Right ventricle myocardium superior (tissue), 1 donor: ENCODE measurements at places on chromosomes 16 and 17. TPM values are rescaled to one million over a fixed set of nuclear protein-coding genes. Genes with fewer than 3 reads are reported as not detected.

GRCh38 chr16:27430923-27431484, 29.0 kb downstream of the IL21R start:
- DNase-seq: no peak

DNA sequence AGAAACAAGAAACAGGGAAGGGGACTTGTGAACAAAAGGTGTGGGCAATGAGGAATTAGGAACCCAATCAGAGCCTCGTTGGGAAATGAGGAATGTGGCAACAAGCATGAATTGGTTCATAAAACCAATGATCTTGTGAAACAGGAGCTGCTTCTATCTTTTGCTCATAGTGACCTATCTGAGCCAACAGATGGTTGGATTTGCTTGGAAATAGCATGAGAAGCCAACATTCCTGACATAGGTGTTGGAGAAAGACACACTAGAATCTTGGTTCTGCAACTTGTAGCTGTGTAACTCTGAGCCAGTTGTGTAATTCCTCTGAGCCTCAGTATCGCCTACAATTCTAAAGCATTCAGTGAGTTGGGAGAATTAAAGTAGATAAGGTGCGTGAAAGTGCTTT, 251.9 kb upstream of the AXIN2 start:
- no peak for DNase-seq

DNA sequence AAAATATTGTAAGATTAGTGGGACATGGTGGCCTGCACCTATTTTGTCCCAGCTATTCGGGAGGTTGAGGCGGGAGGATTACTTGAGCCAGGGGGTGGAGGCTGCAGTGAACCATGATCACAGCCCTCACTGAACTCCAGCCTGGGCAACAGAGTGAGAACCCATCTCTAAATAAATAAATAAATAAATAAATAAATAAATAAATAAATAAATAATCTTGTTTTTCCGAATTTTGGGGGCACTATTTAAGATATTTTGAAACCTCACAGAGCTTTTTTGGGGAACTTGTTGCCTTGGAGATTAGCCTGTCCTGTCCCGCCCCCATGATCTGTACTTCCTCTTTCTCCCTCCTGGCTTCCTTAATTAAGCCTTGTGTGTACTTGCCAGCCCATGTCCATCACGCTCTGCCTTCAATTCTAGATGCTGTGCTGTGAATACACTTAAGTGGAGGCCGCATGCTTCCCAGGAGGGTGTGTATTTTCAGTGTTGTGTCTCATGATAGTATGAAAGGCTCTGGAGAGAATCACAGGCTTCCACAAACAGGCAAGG, 4.4 kb downstream of the LGALS9 start:
- no peak for DNase-seq

The KREMEN2 gene
- total RNA-seq: not detected

DNA sequence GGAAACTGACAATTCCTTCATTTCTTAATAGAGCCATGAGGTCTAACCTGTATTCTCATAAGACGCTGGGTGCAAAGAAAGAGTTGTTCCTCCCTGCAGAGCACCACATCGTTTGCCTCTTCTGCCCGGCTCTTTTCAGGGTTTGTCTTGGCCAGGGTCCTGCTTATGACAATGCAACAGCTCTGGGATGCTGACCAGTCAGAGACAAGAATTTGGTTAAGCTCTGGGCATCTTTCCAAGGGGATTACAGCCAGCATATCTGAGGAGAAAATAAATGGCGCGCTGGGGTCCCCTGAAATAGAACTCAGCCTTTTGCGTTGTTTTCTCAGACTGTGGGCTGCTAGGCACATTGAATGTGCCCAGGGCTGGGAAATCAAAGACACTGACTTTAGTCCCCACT, 128.6 kb downstream of the SHISA6 start:
- DNase-seq: no peak

GRCh38 chr16:11356573-11357331, 11.5 kb downstream of the RMI2 start:
- DNase-seq: peak; percentile 82

The SOCS7 gene
- 10.1 TPM for total RNA-seq

DNA sequence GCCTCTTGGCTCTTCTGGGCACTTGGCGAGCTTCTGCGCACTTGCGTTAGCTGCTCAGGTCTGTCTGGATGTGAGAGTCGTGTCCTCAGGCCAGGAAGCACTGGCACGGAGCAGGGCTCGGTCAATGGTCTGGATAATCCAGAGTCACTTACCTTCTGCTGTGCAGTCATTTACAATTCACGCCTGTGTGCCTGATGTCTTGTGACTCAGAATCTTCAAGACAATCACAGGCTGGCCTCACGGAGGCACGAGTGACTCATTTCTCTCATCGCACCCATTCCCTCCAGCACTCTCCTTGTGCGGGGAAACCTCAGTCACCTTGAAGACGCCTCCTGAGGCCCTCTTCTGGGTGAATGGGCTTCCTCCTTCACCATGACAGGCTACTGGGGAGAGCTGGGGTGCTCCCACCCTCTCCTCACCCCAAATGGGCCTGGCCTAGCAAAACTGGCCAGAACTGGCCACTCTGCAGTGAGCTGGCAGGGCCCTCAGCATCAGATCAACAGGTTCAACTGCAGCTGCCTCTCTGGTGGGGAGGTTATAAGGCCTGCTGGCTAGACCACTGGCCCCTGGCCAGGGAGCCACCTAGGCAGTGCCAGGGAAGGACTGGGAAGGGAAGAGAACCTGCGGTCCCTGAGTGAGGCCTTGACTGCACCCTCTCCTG, 1.9 kb upstream of the CAPN15 start:
- no peak for DNase-seq
